Memory B cell (primary cell): ENCODE measurements at places on chromosomes 11 and 22.
A peak's percentile ranks its signal among the peaks of the same experiment; 100 is the strongest.

- DNase-seq: no peak
These were observed 27.1 kb downstream of the HPS5 start for GRCh38 chr11:18294862-18295261.

DNA sequence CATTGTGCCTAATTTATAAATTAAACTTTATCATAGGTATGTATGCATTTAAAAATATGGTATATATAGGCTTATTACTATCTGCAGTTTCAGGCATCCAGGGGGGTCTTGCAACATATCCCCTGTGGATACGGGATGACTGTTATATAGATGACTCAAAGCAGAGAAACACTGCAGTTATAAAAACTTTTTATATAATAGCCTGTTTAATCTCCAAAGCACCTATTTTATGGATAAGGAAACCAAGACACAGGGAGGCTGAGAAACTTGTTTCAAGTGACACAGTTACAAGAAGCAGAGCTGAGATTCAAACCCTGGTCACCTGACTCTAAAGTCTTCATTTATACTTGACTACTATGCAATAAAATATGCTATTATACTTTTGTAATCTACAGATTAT is 897.7 kb downstream of the KCNA4 start:
- no peak for DNase-seq

GRCh38 chr11:116243991-116244390 is 528.8 kb downstream of the BUD13 start:
- no peak for DNase-seq

DNA sequence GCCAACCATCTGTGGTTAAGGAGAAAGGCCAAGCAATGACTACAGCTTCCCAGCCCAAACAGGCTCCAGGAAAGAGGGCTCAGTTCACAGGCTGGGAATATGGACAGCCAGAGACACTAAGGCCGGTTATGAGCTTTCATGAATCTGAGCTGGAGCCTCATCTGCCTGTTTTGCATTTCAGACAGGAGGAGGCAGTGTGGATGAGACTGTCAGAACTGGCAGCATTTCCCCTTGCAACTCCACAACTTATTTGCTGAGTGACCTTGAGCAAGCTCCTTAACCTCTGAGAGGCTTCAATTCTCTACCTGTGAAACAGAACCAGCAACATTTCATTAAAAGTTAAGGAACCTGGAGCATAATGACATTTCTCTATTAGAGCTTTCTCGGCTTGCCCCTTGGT is 264.0 kb downstream of the ETS1 start:
- DNase-seq: peak; percentile 11

- DNase-seq: no peak
These were observed 6.7 kb upstream of the APOBEC3A start for GRCh38 chr22:38950527-38951295.

GRCh38 chr11:97850701-97851100 is 1170.0 kb upstream of the CNTN5 start:
- no peak for DNase-seq

GRCh38 chr22:49155770-49156580 is 671.7 kb downstream of the BRD1 start:
- no peak for DNase-seq

DNA sequence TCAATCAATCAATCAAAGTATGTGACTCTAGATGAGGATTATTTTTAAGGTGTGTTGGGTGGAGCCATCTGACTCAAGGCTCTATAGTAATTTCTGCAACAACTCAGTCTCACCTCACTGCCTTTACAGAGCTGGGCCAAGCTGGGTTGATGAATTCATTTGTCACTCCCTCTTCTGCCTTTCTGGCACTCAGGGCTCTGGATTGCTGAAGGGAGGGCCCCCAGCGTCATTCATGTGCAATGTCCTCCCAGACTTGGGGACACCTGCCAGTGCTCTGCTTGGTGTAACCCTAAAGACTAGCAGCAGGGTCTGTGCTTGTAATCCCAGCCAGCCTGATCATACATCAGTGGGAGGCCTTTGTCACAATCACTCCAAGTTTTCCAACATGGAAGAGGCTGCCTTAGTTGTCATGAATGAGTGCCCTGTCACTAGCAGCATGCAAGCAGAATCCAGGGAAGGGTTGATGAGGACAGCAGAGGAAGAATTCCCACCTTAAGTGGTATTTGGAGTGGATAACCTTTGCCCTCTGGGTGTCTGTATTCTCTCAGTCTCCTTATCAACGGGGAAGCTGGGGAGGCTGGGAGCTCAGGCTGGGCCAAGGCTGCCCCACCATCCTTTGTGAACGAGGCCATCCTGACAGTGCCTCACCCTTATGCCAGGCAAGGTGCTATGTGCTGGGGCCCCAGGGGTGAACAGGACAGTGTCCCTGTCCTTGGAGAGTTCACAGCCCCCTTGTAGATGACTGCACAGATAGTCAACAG is 2.0 kb upstream of the TP53I11 start:
- DNase-seq: no peak

GRCh38 chr11:125923012-125923579 is 18.8 kb downstream of the DDX25 start:
- DNase-seq: no peak

GRCh38 chr11:113578033-113578380 is 102.8 kb upstream of the DRD2 start:
- DNase-seq: no peak

- no peak for DNase-seq
These were observed 459.3 kb downstream of the NTM start for GRCh38 chr11:131829725-131830124.

DNA sequence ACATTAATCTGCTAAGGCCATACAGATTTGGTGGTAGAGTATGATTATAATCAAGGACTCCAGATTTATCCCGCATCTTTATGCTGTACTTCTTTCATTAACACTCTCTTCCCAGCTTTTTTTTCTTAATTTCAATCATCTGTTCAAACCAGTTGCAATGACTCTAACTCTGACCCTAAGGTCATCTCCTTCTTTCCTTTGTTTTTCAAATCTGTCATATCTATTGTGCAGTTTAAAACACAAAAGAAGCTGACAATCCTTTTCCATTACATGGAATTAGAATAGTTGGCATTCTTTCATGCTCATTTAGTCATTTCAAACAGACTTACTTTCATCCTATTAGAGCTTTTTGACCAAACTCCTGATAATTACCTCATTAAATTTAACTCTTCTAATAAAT is 53.6 kb upstream of the GRM5 start:
- no peak for DNase-seq

DNA sequence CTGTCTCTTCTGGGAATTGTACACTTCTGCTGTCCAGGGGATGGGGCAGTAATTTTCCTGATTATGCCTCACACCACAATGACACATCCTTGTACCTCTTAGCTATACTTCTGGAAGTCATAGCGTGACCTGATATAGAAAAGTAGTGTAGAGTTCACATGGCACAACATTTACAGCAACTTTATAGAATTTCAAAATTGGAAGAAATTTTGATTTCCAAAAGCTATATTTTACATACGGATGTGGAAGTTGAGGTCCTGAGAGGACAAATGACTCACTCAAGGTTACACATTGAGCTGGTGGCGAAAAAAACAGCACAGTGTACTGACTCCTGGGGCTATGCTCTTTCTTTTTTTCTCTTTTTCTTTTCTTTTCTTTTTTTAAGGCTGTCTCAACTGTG is 6.3 kb upstream of the CYP2R1 start:
- no peak for DNase-seq

DNA sequence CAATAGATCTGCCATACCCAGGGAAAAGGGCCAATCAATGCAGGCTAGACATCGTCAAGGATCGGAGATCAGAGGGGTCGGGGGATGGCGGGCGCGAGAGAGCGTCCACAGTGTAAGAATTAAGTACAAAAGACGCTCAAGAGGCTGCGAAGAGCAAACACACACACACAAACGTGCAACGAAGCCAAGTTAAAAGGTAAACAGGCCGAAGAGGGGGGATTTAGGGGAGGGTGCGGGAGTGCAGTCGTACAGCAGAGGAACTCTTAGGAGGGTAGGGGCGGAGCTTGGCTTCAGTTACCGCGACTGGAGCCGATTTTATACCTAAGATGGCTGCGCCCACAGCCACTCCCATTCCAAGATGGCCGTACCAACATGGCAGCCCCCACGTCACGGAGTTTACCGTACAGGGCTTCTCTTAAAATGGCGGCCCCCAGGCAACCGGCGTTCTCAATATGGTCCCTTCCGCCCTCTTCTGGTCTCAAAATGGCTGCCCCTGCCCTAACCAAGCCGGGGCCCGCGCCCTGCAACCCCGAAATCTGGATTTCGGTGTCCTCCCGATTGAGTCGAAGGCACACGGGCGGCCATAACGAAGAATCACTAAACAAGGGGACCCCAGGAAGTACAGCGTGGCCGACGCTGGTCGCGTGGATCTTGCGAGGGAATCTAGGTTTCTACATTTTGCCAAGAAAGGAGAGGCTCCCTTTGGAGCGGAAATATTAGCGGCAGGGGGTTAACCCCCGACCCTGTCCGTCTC is 1.9 kb downstream of the GNG3 start:
- DNase-seq: peak; percentile 88

DNA sequence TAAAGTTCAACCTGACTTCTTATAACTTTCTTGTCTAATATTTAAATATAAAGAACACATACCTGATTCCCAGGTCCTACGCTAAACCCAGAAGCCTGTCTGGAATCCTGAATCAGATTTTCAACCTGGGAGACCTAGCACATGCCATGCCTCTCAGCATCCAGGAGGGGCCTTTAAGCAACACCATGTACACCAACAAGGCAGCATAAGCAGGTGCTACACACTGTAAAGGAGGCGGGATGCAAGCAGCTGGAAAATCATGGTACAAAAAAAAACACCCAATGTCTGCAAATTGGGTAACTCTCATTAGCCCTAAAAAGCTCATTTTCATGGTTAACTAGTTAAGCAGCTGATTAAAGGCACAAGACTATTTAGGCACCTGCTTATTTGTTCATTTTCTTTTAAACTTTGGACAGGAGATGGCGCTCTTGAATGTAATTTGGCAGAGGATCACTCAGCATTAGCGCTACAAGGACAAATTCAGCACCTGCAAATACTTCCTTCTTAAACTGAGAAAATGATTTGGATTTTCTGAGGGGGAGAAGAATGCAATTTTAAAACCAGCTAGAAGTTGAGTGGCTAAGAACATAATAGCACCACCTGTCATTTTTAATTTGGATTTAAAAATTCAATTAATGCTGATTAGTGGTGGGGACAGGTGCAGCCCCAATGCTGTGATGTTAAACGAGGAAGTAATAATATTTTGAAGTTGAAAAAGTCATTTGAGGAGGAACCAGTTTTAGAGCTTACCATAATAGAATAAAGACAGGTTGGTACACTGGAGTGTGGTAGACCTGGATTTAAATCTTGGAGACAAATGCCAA is 104.0 kb downstream of the FAR1 start:
- DNase-seq: peak; percentile 57
